NCI-H774 (cell line): ENCODE measurements at places on chromosomes 2 and 18.
A peak's percentile ranks its signal among the peaks of the same experiment; 100 is the strongest.

DNA sequence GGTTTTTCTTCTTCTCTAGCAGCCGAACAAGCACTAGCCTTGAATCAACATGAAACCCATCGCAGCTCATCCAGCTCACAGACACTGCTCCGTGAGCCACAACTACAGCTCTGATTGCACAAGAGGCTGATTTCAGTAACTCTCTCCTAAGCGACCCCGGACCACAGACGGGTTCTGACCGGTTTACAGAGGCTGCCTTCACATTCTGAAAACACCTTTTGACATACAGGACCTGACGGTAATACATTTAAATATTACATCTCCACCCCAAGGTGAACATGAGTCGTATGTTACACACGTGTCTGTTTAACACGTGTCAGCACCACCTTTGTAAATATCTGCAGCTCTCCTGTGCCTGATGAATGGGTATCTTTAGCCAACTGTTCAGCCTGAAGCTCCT is 120.7 kb downstream of the TMEM18 start:
- DNase-seq = no peak

DNA sequence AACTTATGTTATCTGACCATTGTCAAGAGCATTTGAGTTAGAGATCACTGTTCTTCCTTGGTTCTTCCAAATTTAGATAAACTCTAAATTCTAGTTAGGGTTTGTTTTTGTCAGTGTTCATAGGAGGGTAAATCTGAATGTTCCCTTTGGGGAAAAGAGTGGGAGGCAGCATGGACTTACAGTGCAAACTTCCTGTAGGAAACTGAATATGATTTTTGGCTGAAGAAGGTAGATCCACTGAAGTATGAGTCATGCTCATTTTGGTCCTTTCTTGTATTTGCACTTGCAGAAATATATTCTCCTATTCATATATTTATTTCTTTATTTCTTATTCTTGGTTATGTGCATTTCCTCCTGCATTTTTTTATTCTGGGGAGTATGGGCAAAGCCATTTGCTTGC is 27.3 kb downstream of the CCDC85A start:
- no peak for DNase-seq

GRCh38 chr18:42018831-42019230 is 63.8 kb downstream of the PIK3C3 start:
- no peak for DNase-seq

DNA sequence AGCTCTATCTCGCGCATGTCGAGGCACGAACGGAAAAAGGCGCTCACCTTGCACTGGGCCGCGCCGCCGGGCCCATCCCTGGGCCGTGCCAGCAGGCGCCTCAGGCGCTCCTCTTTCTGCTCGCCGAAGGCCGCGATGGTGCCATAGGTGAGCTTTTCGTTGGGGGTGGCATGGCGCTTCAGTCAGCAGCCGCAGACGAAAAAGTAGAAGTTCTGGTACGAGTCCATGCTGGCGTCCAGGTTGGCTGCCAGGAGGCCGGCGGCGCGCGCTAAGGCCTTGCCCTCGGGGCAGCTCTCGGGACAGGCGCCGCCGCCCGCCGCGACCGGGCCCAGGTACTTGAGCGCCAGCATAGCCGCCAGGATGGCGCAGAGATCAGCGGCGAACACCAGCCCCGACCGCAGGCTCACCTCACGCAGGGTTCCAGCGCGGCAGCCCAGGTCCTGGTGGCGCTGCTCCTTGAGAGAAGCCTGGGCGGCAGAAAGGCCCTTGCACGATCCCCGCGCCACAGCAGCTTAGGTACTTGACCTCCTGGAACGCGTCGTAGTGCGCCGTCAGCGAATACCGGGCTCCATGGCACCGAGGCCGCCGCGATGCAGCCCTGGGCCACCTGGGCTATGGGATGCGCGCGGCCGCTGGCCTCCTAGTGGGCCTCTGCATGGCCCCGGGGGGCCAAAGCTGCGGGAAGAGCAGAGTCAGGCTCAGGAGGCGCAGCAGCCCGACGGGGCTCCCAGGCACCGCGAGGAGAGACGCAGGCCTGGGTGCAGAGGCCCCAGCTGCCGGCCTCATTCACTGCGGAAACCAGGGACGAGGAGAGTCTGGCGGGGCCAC is 12.8 kb downstream of the ALPG start:
- DNase-seq = no peak

GRCh38 chr2:207123776-207124391 is 41.9 kb downstream of the KLF7 start:
- no peak for DNase-seq

GRCh38 chr2:120709608-120710041 is 26.0 kb upstream of the GLI2 start:
- no peak for DNase-seq

DNA sequence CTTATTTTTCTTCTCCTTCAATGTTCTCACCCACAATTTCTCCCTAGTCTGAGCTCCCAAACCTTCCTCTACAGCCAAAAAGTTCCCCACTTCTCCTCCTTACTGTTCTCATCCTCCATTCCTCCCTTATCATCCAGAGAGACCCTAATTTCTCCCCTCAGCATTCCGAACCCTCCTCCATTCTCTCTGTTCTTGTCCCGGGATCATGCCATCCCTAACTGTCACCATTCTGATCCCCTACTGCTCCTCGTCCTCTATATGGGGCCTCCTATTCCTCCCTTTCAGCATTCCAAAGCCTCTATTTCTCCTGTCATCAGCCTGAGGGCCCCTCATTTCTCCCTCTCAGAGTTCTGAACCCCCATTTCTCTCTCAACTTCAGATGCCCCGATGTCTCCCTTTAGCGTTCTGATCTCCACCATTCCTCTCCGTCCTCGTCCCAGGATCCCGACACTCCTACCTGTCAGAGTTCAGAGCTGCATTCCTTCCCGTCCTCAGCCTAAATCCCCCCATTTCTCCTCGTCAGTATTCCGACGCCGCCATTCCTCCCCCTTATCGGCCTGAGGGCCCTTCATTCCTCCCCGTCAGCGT is 522 bp downstream of the MBD1 start:
- DNase-seq = no peak

DNA sequence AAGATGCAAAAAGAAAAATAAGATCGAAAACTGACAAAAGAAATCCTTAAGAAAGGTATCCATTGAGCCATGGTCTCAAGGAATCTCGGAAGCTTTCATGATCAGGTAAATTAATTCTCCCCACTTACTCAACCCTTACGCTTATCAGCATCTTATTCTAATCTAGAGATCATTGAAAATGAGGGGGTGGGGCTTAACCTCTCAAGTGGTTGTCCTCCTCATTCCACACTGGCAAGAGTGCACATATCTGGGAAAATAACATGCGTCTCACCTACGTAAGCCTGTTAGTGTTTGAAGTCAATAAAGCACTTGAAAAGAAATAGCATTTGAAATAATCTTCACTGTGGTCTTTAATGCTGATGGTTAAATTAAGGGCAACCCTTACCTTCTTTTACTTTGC is 82.5 kb upstream of the NEUROD1 start:
- no peak for DNase-seq

GRCh38 chr2:28583899-28584553 is 88.2 kb downstream of the PLB1 start:
- no peak for DNase-seq

DNA sequence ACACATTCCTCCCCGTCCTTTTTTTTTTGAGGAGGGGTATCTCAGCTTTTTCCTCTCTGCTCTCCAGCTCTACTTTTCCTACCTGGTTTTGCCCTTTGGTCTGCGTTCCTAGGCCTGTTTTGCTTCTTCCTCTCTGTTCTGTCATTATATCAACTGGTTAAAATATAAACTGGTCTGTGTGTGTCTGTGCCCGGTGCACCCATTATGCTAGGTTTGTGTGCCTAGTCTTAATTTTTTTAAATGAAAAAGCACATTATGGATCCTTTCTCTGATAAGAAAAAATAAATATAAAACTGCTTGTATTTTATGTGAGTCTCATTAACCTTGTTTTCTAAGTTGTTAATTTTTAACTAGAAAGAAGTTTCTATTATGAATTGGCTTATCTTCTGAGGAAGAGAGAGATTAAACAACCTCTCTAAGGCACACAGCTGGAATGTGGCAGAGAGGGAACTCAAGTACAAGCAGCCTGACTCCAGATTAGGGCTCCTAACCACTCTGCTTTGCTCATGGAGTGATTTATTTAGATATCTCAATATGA is 17.4 kb downstream of the SLC38A11 start:
- DNase-seq = peak; percentile 34

DNA sequence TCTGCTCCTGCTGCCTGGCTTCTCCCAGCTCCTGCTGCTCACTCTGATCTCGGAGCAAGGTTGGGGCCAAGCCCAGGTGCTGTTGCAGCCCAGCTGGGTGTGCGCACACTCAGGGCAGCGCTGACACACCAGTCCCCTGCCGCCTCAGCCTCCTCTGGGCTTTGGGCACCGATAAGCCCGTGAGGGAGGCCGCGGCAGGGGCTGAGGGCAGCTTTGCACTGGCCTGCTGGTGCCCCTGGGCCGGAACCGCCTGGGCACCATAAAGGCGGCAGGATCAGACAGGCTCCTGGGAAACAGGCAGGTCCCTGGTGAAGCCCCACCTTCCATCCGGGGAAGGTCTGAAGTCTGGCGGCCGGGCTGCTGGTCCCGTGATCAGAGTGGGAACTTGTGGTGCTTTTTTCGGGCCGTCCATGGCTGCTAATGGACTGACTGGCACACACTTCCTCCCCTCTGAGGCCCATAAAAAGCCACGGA is 14.1 kb upstream of the EML6 start:
- no peak for DNase-seq

DNA sequence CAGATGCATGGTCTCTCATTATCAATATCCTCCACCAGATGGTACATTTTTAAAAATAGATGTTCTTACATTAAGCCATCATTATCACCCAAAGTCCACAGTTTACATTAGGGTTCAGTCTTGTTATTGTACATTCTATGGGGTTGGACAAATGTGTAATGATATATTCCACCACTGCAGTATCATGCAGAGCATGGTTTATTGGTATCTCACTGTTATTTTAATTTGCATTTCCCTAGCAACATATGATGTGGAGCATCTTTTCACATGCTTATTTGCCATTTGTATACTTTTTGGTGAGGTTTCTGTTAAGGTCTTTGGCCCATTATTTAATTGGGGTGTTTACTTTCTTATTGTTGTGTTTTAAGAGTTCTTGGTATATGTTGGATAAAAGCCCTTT is 95.7 kb downstream of the PTH2R start:
- no peak for DNase-seq

- DNase-seq = no peak
Observed at GRCh38 chr18:54710074-54710899, 118.0 kb upstream of the RAB27B start.

- no peak for DNase-seq
Observed at GRCh38 chr2:152552888-152553287, 164.4 kb downstream of the PRPF40A start.

GRCh38 chr2:140600116-140600515 is 1530.7 kb downstream of the LRP1B start:
- DNase-seq = no peak

DNA sequence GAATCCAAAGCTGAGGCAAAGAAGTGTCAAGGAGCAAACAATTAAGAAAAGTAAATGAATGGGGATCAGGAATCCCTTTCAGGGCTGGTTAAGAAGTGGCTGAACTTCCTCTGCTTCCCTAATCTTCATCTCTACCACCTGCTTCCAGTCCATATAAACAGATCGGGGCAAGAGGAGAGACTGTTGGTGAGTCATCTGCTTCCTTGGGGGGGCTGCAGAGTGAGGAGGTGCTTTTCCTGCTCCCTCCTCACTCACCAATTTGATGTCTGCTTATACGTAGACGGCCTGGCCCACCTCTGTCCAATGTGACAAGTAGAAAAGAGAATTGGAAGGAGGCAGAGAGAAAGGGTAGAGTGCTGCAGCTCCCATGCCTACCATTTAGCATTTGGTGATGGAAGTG is 68.4 kb downstream of the NAB1 start:
- no peak for DNase-seq

DNA sequence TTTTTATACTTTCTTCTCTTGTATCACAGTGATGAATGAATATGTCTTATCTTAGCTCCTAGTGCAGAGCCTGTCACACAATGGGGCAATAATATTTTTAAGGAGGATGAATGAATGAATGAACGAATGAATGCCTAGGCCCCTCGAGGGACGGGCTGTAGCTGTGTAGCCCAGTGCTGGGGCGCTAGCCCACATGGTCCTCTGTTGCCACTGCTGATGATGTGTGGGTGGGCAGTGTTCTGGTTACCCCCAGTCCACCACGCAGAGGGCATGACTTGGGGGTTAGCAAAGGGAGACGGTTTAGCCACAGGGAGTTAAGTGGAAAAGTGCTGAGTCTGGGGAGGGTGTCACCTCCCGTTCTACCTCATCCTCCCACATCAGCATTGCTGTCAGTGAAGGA is 134.2 kb downstream of the SMAD7 start:
- DNase-seq = no peak

- DNase-seq = no peak
Observed at GRCh38 chr2:118112771-118113334, 24.6 kb downstream of the INSIG2 start.

DNA sequence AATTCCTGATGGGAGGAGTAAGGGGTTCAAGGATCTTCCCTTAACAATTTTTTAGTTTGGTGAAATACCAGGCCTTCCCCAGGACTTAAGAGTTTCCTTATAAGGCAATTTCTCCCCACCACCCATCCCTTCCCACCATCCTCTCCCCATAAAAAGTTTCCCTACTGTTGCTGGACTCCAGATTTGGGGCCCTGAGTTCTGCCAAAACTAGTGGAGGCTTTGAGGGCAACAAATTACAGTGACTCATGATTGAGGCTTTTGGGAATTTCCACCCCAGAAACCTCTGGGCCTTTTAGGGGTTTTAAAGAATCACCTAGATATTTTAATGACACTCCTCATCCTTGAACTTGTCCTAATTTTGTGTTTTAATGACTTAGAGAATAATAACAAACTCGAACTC is 14.3 kb upstream of the EN1 start:
- no peak for DNase-seq

DNA sequence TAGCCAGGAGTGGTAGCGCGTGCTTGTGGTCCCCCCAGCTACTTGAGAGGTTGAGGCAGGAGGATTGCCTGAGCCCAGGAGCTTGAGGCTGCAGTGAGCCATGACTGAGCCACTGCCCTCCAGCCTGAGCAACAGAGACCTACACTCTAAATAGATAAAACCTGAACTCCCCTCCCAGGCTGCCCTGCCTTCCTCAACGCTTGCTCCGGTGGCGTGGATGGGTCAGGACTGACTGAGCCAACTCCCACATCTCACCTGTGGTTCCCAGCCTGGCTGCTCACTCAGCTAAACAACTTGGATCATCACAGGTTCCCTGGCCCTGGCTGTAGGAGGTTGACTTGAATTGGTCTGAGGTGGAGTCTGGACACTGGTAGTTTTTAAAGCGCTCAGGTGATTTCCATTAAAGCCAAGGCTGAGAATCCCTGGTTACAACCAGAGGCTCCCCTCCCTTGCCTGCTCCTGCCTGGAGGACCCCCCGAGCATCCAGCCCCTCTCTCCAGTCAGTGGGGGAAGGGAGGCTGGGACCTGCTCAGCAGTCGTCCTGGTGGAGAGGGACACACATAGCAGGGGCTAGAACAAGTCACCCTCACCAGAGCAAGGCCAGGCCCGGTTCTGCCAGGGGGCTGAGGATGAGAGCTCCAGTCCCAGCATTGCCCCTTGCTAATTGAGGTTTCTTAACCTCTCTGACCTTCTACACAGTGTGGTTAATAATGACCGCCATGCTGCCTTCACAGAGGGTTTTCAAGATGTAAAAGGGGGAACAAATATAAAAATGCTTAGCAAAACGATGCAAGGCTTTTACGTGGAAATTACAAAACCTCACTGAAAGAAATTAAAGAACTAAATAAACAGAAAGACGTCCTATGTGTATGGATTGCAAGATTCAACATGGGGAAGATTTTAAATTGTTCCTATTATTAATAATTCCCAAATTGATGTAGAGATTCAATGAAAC is 46.9 kb upstream of the TAF1B start:
- no peak for DNase-seq

- DNase-seq = no peak
Observed at GRCh38 chr2:189579585-189580186, 900 bp downstream of the SLC40A1 start.
